ENCODE measurements at places on chromosomes 4 and X. TPM values are rescaled to one million over a fixed set of nuclear protein-coding genes. Genes with fewer than 3 reads are reported as not detected.

RIPPLY1 gene
- total RNA-seq: not detected

- no peaks in the 10 kb centered on the region for H3K27me3 ChIP-seq
- H3K36me3 ChIP-seq: no peaks in the 10 kb centered on the region
- no peak overlapping the region for H3K4me3 ChIP-seq
- H3K4me1 ChIP-seq: no peaks in the 10 kb centered on the region
These were observed 83.8 kb upstream of the ZIC3 start for GRCh38 chrX:137482136-137482535.

VCX3B gene
- total RNA-seq: not detected

IL2RG gene
- 7.1 TPM for total RNA-seq

ZDHHC9 gene
- total RNA-seq: 49.8 TPM

DNA sequence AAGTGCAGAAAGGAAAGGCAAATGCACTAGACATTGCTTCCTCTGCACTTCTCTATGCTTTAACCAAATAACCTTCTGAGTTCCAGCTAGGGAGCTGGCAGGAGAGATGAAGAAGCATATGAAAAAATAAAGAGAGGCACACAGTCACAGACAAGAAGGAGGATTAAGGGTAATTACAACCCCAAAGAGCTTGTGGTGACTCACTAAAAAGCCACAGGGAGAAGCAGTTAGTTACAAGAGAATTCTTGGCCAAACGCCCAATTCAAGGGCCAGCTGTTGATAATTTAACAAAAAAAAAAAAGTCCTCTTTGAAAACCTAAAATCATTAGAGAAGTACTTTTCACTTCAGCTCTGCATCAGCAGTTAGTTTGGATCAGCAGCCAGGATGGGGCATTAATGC, 478.0 kb downstream of the KCNIP4 start:
- H3K27ac ChIP-seq: no peak overlapping the region
- no peak overlapping the region for H3K4me3 ChIP-seq
- no peaks in the 10 kb centered on the region for H3K4me1 ChIP-seq
- no peaks in the 10 kb centered on the region for H3K36me3 ChIP-seq
- peak; percentile 26 for DNase-seq

- no peaks in the 10 kb centered on the region for H3K4me1 ChIP-seq
- no peaks in the 10 kb centered on the region for H3K27me3 ChIP-seq
- DNase-seq: no peak
- no peak overlapping the region for H3K27ac ChIP-seq
These were observed 30.5 kb downstream of the PLAC8 start for GRCh38 chr4:83083925-83084475.

GRCh38 chrX:13994104-13994503, 35.6 kb downstream of the GEMIN8 start:
- no peak for DNase-seq
- no peaks in the 10 kb centered on the region for H3K36me3 ChIP-seq
- no peaks in the 10 kb centered on the region for H3K27me3 ChIP-seq
- H3K4me3 ChIP-seq: no peak overlapping the region

DNA sequence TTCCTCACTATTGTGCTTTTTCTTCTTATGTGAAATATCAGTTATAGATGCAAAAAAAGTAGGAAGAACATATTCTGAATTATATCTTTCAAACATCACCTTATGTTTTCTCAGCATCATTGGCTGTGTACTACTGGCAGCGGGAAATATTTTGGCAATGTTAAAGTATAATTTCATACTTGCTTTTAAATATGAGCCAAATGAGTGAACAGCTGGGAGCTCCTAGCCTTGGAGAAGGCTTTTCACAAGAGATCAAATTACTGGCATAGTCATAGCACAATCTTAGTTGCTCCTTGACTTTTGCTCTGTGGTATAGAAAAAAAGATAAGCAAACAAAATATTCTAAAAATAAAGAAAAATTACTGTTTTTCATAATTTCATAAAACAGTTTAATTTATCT, 1575.8 kb upstream of the PABPC4L start:
- no peak overlapping the region for H3K27ac ChIP-seq
- H3K4me3 ChIP-seq: no peak overlapping the region
- no peak for DNase-seq
- no peaks in the 10 kb centered on the region for H3K27me3 ChIP-seq
- H3K4me1 ChIP-seq: no peaks in the 10 kb centered on the region

- DNase-seq: peak; percentile 5
- H3K27ac ChIP-seq: peak overlapping the region; percentile 37
- H3K4me1 ChIP-seq: peaks cover 35% of the 10 kb centered on the region
- H3K4me3 ChIP-seq: no peak overlapping the region
- no peaks in the 10 kb centered on the region for H3K27me3 ChIP-seq
These were observed 532 bp upstream of the SH3BP2 start for GRCh38 chr4:2792396-2792710.

SLC10A3 gene
- 28.8 TPM for total RNA-seq

DNA sequence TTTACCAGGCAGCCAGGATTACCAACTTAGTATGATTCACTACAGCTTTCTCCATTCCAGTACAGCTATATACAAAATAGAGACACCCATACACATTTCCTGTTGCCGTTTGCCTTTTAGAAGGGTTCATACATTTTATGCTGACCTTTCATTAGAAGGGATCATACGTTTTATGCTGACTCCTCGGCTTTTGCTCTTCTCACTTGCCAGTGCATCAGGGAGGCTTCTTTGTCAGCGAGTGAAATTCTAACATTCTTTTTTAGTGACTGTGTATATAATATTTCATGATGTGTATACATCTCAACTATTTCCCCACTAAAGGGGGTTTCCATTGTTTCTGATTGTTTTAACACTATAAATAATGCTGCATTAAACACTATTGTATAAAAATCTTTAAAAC, 552.6 kb downstream of the TRIML1 start:
- H3K27ac ChIP-seq: no peak overlapping the region
- H3K4me3 ChIP-seq: no peak overlapping the region
- H3K27me3 ChIP-seq: no peaks in the 10 kb centered on the region
- H3K36me3 ChIP-seq: no peaks in the 10 kb centered on the region
- no peaks in the 10 kb centered on the region for H3K4me1 ChIP-seq

- H3K4me1 ChIP-seq: peaks cover 5% of the 10 kb centered on the region
- no peak for DNase-seq
- no peak overlapping the region for H3K4me3 ChIP-seq
- H3K36me3 ChIP-seq: no peaks in the 10 kb centered on the region
These were observed 103.2 kb downstream of the ANXA3 start for GRCh38 chr4:78654807-78655206.

GRCh38 chr4:14178421-14178820, 550.9 kb upstream of the BOD1L1 start:
- H3K4me3 ChIP-seq: no peak overlapping the region
- H3K27me3 ChIP-seq: no peaks in the 10 kb centered on the region
- no peaks in the 10 kb centered on the region for H3K36me3 ChIP-seq
- DNase-seq: peak; percentile 10
- H3K4me1 ChIP-seq: peaks cover 21% of the 10 kb centered on the region

MTTP gene
- total RNA-seq: 92.2 TPM

F8A3 gene
- total RNA-seq: 2.2 TPM

GRCh38 chrX:31420711-31421151, 348.9 kb upstream of the FTHL17 start:
- H3K4me3 ChIP-seq: no peak overlapping the region
- no peak for DNase-seq
- H3K27me3 ChIP-seq: no peaks in the 10 kb centered on the region

ABLIM2 gene
- 0.68 TPM for total RNA-seq

GRCh38 chr4:149531861-149532260, 283.8 kb downstream of the IQCM start:
- DNase-seq: peak; percentile 21
- no peaks in the 10 kb centered on the region for H3K27me3 ChIP-seq
- no peak overlapping the region for H3K4me3 ChIP-seq

FHIP1A gene
- 7.1 TPM for total RNA-seq

- no peak overlapping the region for H3K4me3 ChIP-seq
- no peak for DNase-seq
- H3K36me3 ChIP-seq: no peaks in the 10 kb centered on the region
- H3K27ac ChIP-seq: peak overlapping the region; percentile 16
- H3K27me3 ChIP-seq: no peaks in the 10 kb centered on the region
These were observed 43.7 kb downstream of the IL15 start for GRCh38 chr4:141680060-141680459.

DNA sequence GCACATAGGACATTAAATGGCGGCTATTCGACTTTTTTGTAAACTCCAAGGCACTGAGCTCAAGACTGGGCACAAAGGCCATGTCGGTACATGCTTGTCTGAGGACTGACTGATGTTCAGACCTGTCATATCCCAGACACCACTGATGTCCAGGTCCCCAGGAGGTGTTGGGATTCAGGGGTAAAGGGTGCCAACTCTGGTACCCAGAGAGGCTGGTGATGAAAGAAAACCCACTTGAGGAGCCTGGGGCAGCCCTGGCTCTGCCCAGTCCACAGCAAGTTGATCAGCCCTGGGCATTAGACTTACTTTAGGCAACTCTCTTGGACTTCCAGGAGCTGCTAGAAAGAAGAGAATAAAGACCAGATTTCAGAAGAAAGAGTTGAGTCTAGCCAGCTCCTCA, 18.7 kb downstream of the SASH3 start:
- H3K36me3 ChIP-seq: no peaks in the 10 kb centered on the region
- no peak overlapping the region for H3K27ac ChIP-seq
- DNase-seq: no peak
- H3K4me1 ChIP-seq: no peaks in the 10 kb centered on the region

- no peaks in the 10 kb centered on the region for H3K36me3 ChIP-seq
- no peak overlapping the region for H3K27ac ChIP-seq
- DNase-seq: no peak
- H3K4me3 ChIP-seq: no peak overlapping the region
- peaks cover 14% of the 10 kb centered on the region for H3K4me1 ChIP-seq
- H3K27me3 ChIP-seq: no peaks in the 10 kb centered on the region
These were observed 66.1 kb upstream of the ENPP6 start for GRCh38 chr4:184283659-184284335.

- H3K4me3 ChIP-seq: no peak overlapping the region
- no peak for DNase-seq
- peaks cover 12% of the 10 kb centered on the region for H3K4me1 ChIP-seq
- H3K27ac ChIP-seq: no peak overlapping the region
These were observed 53.3 kb downstream of the NFKB1 start for GRCh38 chr4:102554482-102554881.

DNA sequence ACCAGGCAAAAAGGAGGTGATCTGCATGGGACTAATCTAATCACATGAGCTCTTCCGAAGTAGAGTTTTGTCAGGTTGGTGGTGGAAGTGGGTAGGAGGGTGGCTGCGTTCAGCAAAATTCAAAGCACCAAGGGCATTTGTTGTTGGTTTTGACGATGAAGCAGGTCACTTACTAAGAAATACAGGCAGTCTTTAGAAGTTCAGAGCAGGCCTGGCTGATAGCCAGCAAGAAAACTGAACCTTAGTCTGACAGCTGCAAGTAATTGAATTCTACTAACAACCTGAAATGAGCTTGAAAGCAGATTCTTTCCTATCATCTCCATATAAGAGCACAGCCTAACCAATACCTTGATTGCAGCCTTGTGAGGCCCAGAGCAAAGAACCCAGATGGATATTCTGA, 505.8 kb downstream of the KLHL13 start:
- no peaks in the 10 kb centered on the region for H3K4me1 ChIP-seq
- H3K4me3 ChIP-seq: no peak overlapping the region
- no peak overlapping the region for H3K27ac ChIP-seq
- no peaks in the 10 kb centered on the region for H3K27me3 ChIP-seq
- no peak for DNase-seq

ASB9 gene
- total RNA-seq: 6.0 TPM

DNA sequence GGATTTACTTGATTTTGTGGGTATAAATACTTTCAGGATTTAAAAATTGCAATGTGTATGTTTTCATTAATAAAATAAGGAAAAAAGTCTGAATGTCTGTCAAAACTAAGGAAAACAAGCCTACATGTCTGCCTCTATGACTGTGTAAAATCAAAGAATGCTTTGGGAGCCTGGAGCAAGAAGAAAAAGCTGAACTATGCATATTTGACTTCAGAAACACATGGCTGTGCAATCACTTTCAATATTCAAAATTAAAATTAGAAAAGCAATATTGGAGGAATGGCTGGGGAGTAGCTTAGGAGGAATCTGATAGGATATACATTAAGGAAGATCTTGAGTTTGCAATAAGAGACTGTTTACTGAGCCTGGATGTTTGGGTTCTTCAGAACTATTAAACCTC, 147.1 kb downstream of the ADAM29 start:
- H3K4me1 ChIP-seq: no peaks in the 10 kb centered on the region
- DNase-seq: no peak
- no peaks in the 10 kb centered on the region for H3K36me3 ChIP-seq
- H3K27me3 ChIP-seq: no peaks in the 10 kb centered on the region
- no peak overlapping the region for H3K4me3 ChIP-seq

DNA sequence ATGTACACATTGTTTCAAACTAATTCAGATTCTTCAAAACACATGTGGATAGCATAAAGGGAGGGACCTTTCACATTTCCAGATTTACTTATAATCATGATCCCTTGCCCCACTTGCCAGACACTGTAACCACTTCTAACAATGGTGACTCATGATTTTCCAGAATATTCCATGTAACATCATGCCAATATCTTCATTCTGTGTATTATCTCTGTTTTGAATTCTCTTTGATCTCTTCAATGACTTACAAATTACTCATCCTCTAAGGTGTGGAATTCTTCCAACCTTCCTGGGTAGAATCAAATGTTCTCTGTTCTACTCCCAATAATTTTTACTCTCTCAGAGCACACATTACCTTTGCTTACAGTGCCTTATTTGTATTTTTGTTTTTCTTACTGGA, 517.1 kb downstream of the PCDH7 start:
- no peak for DNase-seq
- no peak overlapping the region for H3K27ac ChIP-seq
- no peak overlapping the region for H3K4me3 ChIP-seq

GRCh38 chr4:186351668-186352194, 85.7 kb downstream of the F11 start:
- H3K4me1 ChIP-seq: no peaks in the 10 kb centered on the region
- no peaks in the 10 kb centered on the region for H3K27me3 ChIP-seq
- DNase-seq: no peak
- no peak overlapping the region for H3K27ac ChIP-seq
- no peak overlapping the region for H3K4me3 ChIP-seq

SMIM31 gene
- 0.43 TPM for total RNA-seq

IGSF1 gene
- total RNA-seq: 16.7 TPM

GRCh38 chr4:2765832-2766526, 9.8 kb upstream of the TNIP2 start:
- H3K36me3 ChIP-seq: no peaks in the 10 kb centered on the region
- H3K4me1 ChIP-seq: peaks cover 13% of the 10 kb centered on the region
- no peaks in the 10 kb centered on the region for H3K27me3 ChIP-seq
- no peak for DNase-seq
- H3K27ac ChIP-seq: no peak overlapping the region
- H3K4me3 ChIP-seq: no peak overlapping the region

RENBP gene
- total RNA-seq: 22.8 TPM

GRCh38 chr4:80322716-80323115, 12.8 kb upstream of the CFAP299 start:
- no peak overlapping the region for H3K27ac ChIP-seq
- no peaks in the 10 kb centered on the region for H3K4me1 ChIP-seq
- H3K4me3 ChIP-seq: no peak overlapping the region

PDHA2 gene
- not detected for total RNA-seq
